Dermis microvascular lymphatic vessel endothelial cell (primary cell): ENCODE measurements at places on chromosomes 2 and 18. TPM values are rescaled to one million over a fixed set of nuclear protein-coding genes. Genes with fewer than 3 reads are reported as not detected.

GRCh38 chr18:48818329-48819254 lies 132.2 kb downstream of the SMAD7 start:
- no peak for DNase-seq

- no peak for DNase-seq
These were observed 103.8 kb downstream of the ASAP2 start for GRCh38 chr2:9310377-9310776.

DNA sequence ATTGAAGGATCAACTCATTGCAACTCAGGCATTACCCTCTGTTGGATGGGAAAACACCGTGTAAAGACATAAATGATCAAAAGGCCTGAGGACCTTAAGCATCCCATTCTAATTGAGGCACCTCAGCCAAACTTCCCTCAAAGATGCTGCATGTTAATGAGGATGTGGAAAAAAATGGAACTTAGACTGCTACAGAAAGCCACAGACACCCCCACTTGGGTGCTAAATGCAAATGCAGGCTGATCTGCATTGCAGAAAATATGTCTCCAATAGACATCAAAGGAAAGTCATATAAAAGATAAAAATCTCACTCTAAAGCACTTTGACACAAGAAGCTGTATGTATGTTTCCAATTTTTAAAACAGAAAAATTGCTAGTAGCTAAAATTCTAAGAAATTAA lies 504.7 kb downstream of the KCNJ3 start:
- no peak for DNase-seq

DNA sequence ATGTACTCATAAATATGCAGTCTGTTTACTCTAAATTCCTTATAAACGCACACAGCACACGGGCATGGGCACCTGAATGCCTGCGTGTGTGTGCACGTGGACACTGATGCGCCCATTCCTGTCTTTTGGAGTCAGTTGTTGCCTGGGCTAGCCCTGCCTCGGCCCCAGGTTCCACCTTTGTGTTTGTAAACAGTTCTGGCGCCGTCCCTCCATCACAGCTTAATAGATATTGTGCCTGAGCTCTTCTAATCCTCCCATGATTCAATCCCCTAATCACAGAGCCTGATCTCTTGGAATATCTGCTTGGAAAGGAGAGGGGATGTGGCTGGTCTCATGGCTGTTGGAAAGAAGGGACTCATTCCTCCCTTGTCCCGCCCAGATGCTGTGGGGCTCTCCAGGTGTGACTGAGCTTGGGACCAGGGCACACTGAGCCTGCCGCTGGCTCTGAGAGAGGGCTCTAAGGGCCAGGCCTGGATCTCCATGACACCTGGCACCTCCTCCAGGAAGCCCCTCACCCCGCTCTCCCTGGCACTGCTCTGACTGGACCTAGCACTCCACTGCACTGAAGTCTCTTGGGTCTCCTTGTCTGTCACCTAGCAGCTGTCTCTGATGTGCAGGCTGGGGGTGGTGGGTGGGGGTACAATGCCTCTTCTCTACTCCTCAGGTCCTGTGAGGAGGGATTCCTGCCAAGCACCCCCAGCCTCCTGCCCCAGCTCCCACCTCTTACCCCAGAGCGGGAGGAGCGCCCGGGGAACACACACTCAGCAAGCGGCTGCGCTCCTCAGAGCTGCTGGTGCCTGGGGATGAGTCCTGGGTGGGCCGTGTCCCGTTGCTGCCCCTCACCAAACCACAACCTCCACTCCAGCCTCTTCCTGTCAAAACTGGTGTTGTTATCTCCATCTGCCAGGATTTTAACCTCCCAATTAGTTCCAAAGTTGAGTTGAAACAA lies 181.3 kb downstream of the INHBB start:
- no peak for DNase-seq

DNA sequence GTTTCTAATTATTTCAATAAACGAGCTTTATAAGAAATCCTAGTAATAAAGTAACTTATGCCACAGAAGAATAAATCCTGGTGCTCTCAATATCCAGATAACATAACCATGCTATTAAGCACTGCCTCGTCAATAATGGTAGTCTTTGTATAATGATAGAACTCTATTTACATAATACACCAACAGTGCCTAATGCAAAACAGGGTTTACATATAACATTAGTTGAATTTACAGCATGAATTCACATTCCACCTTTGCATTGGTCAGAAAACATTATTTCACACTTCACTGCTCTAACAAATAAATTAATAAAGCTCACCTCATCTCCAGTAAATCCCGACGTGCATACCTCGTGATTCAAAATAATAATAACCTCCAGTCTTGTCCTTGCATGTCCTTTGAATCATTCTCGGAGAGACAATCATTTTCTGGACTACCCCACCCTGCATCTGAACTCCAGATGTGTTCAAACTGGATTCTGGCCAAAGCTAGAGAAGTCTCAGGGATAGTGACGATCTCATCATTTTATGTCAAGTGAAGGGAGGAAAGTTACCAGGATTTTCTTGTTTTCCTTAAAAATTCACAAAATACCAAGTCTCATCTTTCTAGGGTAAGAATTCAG lies 189.2 kb downstream of the NCKAP5 start:
- no peak for DNase-seq

DNA sequence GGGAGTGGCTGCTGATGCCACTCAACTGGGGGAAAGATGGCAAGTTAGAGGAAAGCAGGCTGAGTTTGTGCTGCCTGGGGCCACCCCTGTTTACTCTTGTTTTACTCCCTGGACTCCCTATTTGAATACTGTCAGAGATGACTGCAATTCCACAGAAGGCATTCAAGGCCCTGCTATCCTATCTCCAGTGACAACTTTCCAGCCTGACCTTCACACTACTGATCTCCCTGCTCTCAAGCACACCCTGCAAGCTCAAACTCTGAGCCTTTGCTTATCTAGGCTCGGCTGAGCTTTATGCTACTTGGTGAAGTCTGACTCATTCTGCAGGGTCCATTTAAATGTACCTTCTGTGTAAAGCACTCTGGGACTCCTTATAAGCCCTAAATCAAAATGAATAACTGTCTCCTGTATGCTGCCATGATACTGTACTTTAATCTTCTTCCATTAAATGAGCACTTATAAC lies 39.3 kb upstream of the DSG1 start:
- no peak for DNase-seq

DNA sequence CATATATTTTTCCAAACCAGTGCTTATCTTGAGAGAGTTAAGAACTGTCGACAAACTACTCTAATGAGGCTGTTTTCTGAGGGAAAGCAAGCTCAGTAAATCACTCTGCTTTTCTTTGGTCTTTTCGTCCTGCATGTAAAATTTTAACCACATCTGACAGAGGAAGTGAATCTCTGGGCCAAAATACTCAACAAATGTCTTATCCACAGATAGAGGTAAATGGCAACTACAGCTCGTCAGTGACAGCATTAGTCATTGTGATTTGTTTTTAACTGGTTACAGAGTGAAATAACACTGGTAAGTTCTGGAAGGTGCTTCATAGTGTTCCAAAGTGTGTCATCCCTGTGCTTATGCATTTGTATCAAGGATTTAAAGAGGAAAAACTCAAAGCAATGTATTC lies 82.6 kb upstream of the SLC8A1 start:
- DNase-seq, result no peak

The TSPYL6 gene
- total RNA-seq, result not detected in 2 replicates

The DPYSL5 gene
- under 0.01 TPM in 1 of 2 replicates, not detected in the other for total RNA-seq

- DNase-seq, result no peak
These were observed 10.7 kb upstream of the GYPC start for GRCh38 chr2:126645211-126645618.

DNA sequence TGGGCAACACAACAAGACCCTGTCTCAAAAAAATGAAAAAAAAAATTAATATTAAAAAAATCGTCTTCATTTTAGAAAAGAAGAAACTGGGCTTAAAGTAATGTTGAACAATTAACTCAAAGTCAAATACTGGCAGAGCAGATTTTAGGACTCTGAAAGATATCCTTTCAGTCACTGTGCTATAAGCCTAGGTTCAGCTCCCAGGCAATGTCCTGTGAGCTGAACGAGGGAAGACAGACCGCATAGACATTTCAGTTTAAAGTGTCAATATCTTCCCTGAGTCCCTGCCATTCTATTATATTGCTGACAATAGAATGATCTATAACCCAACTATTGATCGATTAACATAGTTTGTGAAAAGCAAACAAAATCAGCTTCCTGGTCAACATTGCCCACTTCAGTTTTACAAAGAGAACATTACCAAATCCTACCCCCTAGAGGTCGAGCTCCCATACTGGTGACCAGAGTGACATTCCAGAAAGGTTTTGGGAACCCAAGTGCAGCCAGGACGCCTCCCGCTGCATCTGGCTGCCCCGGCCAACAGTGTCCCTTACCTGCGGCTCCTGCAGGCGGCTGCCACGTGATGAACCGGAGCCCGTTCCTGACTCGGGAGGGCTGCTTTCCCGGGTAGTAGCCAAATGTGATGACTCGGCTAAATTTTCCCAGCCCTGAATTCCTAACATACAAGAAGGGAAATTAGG lies 639 bp downstream of the MRO start:
- DNase-seq, result no peak

DNA sequence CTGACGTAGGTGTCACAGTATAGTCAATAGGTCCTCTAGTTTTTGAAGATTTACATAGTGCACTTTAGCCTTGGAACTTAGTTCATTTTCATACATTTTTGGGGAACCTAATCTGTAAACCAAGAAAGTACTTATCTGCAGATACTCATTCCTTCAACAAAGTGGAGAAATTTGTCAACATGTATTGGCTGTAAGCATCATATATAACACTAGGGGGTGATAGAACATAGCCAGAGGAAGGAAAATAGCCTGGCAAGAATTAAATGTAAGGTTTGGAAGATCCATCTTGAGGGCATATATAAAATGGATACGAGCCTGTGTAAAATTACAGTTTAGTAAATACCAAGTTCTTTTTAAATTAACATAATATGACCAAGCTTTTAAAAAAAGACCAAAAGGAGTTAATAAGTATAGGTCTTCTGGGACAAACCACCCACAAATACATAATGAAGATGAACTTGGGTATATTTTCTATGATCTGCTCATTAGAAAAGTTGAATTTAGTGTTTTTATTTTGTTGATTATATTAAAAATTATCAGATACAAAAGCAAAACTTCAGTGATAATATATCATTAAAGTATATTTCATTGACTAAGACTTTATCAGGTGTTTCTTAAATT lies 18.2 kb downstream of the RPL37A start:
- DNase-seq, result peak; percentile 40

DNA sequence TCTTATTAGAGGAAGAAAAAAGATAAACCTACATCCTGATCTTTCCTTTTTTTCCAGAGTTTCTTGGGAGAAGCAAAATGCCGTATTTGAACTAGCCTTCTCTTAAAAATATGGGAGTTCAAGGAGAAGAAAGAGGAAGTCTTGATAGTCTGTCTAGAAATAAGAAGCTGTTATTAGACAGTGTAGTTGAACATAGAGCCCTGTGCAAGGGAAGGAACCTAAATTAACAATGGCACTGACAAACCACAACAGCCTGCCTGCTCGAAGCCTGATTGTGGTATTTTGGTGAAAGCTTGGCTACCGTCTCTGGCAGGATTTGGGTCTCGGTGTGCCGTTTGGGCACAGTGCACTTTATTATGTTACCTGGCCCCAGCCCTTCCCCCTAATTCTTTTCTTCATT lies 17.1 kb downstream of the SMARCAL1 start:
- no peak for DNase-seq

- DNase-seq, result no peak
These were observed 50.8 kb downstream of the PID1 start for GRCh38 chr2:229220254-229220653.

DNA sequence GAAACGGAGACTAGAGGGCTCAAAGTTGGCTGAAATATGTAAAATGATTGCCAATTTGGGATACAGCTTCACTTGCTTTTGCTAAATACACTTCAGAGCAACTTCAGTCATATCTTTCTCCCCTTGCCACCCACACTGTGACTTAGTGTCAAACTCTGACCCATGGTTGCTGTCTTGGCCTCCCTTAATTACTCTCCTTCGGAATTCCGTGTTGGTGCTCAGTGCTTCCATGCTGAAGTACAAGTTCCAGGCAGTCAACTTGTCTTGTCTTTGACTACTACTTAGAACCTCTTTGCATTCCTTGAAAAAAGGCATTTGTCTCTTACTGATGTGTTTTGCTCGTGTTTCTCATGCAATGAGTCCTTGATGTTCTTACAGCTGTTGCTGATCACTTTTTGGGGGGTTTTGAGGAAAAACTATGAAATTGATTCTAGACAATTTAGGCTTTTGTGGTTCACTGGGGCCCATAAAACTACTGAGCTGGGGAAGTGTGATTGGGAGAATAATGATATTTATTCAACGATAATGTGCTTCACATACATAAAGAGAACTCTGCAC lies 146.0 kb downstream of the UBE2E3 start:
- DNase-seq, result no peak

The PTPRM gene
- total RNA-seq, result 32.3 and 55.8 TPM in 2 replicates

The CTAGE1 gene
- total RNA-seq, result not detected in 2 replicates

The ST6GAL2 gene
- 0.63 and 1.7 TPM in 2 replicates for total RNA-seq

DNA sequence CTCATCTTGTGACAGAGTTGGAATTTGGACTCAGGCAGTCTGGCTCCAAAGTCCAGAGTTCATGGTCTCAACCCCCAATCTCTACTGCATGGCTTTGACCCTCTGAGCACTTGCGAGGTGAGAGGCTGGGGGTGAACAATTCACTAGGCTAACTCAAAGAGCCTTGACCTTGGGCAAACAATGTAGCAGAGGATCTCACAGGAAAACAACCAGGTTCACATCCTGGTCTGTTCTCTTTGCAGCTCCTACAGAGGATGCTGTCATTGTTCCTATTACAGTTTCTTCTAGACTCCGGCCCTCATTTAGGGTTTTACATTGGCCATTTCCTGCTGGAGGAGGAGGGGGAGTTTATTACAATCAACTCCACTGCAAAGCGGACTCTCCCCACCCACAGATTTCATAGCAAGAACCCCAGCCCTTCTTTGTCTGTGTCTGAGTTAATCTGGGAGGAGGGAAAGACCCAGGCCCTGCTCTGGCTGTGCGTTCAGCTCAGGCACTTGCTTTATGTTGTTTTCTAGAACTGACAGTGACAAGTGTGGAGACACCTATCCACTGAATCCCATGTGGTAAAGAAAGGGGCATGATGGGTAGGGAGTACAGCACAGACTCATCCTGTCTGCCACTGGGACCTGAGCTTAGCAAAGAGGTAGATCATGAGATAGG lies 101.6 kb downstream of the LBH start:
- DNase-seq, result no peak

DNA sequence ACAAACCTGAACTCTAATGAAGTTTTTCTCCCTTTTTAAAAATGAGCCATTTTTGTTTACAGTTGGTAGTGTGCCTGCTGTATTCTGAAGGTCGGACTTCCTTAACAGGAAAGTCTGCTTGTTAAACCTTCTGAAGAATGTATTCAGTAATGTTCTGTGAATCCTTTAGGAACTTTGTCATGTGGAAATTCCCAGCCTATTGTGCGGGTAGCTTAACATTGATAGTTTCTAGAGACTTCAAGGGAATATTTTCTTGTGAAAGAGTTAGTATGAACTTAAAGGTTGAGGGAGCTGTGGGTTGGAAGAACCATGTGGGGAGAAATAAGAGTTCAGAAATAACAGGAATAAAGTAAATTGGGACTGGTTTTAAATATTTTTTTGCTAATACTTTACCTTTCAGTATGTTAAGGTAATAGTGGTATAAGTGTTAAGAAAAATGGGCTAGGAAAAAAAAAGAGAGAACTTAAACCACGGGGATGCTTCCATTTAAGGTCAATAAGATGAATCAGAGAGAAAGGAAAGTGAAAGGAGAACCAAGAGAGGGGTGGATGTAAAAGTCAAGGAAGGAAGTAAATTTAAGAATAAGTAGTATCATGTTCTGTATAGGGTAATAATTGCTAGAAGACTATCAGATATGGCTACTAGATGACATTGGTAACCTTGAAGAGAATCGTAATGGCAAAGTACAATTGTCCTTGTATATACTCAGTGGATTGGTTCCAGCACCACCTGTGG lies 90.5 kb downstream of the PMS1 start:
- DNase-seq, result no peak
